ENCODE measurements at places on chromosomes 1 and 21.
A peak's percentile ranks its signal among the peaks of the same experiment; 100 is the strongest.

GRCh38 chr1:22807340-22807739, 96.7 kb downstream of the EPHB2 start:
- DNase-seq = no peak

DNA sequence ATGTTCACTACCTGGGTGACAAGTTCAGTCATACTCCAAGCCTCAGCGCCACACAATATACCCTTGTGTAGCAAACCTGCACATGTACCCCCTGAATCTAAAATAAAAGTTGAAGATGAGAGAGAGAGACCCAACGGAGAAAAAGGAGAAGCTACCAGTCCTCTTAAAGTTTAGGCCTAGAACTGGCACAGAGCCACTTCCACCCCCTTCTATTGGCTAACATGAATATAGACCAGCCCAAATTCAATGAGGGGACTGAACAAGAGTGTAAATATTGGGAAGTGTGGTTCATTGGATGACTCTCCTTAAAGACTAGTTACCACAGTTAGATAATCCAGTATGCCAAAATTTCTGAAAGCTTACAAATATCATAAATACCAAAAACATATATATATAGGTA, 139.9 kb upstream of the ATP1B1 start:
- DNase-seq = no peak

DNA sequence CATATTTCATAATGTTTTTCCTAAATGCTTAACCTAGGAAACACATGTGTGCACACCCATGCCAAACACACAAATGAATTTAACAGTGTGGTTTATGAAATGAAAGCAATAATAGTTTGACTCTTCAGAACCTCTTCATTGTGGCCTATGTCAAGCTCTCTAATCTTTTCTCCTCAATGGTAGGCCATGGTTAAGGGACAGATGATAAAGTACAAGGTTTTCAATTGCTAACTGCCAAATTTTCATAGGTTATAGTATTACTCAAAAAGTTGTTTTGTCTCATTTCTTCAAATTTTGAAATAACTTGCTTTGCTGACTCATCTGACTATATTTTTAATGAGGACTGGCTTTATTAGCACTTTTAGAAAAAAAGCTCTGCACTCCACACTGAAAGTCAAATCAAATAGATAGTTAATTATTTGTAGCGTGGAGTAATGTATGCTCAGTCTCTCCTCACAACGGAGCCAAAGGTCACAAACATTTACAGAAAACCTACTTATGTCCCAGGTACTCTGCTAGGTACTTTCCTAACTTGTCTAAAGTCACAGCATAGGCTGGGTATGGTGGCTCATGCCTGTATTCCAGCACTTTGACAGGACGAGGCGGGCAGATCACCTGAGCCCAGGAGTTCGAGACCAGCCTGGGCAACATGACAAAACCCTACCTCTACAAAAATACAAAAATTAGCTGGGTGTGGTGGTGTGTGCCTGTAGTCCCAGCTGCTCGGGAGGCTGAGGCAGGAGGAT, 3.0 kb upstream of the ADCY10 start:
- no peak for DNase-seq

DNA sequence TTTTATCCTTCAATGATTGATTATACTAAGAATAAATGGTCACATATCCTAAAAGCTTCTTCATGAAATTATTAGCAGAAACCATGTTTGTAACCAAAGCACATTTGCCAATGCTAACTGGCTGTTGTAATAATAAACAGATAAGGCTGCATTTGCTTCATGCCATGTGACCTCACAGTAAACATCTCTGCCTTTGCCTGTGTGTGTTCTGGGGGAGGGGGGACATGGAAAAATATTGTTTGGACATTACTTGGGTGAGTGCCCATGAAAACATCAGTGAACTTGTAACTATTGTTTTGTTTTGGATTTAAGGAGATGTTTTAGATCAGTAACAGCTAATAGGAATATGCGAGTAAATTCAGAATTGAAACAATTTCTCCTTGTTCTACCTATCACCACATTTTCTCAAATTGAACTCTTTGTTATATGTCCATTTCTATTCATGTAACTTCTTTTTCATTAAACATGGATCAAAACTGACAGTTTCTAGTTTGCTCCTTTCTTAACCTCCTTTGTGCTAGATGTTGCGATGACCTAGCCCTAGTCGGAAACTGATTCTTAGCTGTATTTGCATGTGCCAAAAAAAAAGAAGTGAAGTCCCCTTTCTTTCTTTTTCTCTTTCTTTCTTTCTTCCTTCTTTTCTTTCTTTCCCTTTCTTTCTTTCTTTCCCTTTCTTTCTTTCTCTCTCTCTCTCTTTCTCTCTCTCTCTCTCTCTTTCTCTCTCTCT, 45.1 kb downstream of the MAP3K7CL start:
- no peak for DNase-seq

DNA sequence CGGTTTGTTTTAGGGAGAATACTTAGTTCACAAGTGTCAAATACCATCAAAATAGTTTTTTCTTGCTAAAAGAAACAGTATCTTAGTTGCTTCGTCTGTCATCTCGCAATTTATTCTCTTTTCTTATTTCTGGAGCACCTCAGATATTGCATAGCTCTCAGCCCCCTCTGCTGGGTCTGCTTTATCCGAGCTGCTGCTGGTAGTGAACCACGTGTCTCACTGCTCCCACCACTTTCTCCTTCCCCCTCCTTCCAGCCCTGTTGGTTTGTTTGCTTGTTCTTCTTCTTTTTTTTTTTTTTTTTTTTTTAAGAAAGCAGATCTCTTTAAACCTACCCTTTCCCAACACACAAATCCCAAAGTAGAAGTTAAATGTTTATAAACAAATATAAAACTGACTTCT, 170.8 kb downstream of the EDEM3 start:
- DNase-seq = no peak

- DNase-seq = no peak
These were observed 23.4 kb downstream of the SCAF4 start for GRCh38 chr21:31708541-31708940.

- DNase-seq = no peak
These were observed 113.9 kb downstream of the DSCAM start for GRCh38 chr21:40733024-40733397.

DNA sequence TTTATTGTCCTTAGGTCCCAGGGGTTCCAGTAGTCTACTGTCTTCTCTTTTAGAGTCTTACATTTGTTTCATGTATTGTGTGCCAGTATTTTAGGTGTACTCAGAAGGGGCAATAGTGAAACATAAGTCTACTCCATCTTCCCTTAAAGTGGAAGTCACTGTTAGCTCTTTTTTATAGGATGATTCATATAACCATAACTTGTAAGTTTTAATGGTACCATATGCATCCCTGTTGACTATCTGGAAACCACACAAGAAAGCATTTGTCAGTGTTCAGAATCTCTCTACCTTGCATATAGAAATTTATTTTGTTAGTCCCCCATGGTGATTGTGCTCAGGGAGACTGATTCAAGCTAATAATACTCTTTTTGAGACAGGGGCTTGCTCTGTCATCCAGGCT, 149.9 kb downstream of the HS2ST1 start:
- DNase-seq = no peak

GRCh38 chr1:215276582-215276981, 194.0 kb downstream of the KCNK2 start:
- no peak for DNase-seq

- no peak for DNase-seq
These were observed 1.0 kb downstream of the NPR1 start for GRCh38 chr1:153679337-153680119.

GRCh38 chr21:37711836-37712568, 204.3 kb downstream of the KCNJ6 start:
- DNase-seq = peak; percentile 85
